Keratinocyte (primary cell): ENCODE measurements at places on chromosomes 12 and 14. TPM values are rescaled to one million over a fixed set of nuclear protein-coding genes. Genes with fewer than 3 reads are reported as not detected.

PIGH gene
- 24.3 to 29.9 TPM (median 29.0 TPM) in 3 replicates for polyA plus RNA-seq

GRCh38 chr14:100755649-100756048, 29.0 kb downstream of the DLK1 start:
- DNase-seq = peak; percentile 38
- H3K4me1 ChIP-seq = peaks cover 8% of the 10 kb centered on the region
- H3K4me3 ChIP-seq = no peak overlapping the region
- peak overlapping the region; percentile 10 for H3K27ac ChIP-seq

DNA sequence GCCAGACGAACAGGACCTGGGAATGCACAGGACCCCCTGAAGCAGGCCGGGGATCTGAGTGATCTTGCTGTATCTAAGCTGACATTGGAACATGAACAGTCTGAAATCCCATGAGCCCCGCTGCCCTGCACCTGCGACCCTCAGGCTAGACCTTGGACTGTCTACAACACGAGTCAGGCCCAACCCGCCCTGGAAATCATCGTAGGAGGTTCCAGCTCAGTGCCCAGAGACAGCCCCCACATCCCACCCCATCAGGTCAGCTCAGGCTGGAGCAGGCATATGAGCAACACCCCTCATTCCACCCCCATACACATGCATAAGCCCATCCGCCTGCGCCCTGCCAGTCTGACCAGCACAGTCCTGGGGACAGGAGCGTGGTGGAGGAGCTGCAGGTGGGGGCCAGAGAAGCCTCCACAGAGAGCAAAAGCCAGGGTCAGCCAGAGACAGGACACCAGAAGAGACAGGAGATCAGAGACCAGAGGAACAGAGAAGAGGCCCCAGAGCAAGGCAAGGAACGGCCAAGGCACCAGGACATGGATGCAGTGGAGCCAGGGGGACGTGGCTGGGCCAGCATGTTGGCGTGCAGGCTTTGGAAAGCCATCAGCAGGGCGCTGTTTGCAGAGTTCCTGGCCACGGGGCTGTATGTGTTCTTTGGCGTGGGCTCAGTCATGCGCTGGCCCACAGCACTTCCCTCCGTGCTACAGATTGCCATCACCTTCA, at the start of gene AQP6:
Gene AQP6, plus strand, starts transcription at position 307 of the 720 bp plus-strand sequence. Its CDS starts 227 bp downstream, at position 534.
- H3K27ac ChIP-seq = no peak within 1 kb of the TSS
- peaks cover 14% of the 10 kb centered on the region for H3K4me1 ChIP-seq
- DNase-seq = no peak
- no peaks in the 10 kb centered on the region for H3K27me3 ChIP-seq
- no peaks in the 10 kb centered on the region for H3K36me3 ChIP-seq
- H3K4me3 ChIP-seq = no peak within 1 kb of the TSS

DNA sequence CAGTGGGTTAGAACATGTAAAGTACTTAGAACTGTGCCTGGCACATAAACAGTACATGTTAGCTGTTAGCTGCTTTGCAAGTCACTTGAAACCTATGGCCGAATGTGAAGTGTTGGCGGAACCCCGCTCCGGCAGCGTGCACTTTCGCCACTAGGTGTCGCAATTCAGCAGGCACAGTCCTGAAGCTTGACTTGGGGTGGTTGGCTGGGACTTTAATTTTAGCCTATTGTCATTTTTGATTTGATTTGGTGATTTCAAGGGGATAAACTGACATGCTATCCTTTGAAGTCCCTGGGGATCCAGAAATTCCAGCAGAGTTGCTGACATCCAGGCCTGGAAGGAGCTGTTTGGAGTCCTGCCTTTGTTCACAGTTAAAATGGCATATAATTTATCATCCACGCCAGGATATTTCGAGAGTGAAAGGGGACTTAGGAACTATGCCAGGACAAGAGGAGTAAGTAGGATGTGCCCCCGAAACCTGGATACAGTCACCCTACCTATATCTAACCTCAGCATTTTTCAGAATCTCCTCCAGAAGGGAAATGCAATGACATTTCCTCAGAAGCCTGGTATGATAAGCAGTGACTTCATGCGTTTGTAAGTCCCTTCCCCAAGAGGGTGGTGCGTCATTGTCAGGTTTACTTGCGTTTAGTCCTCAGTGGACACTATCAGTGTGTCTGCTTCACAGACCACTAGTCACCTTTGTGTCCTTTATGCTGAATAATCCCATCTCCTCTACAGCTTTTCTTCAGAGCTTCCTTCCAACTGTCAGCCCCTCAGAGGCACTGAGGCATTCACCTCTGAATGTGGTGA, 3.5 kb upstream of the TSPAN9 start:
- H3K36me3 ChIP-seq = no peaks in the 10 kb centered on the region
- peak; percentile 45 for DNase-seq
- H3K4me1 ChIP-seq = peaks cover 15% of the 10 kb centered on the region
- H3K4me3 ChIP-seq = no peak overlapping the region
- H3K27ac ChIP-seq = no peak overlapping the region

DNA sequence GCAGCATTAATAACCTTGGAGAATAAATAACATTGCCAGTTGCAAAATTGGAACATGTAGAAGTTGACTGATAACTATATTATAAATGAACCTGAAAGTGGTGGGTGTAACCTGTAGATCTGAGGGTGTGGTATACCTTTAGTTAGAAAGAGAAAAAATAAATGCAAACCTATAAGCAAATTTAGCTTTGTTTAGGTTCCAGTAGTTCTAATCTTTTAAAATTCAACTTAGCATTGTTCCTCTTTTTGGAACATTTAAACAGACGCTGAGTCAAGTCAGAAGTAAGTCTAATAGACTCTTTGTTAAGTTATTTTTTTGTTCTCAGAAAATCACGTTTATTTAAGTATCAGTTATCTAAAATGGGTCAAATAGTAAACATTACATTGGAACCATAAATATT, 120.0 kb downstream of the DNAI7 start:
- H3K27ac ChIP-seq = no peak overlapping the region
- no peak overlapping the region for H3K4me3 ChIP-seq
- no peaks in the 10 kb centered on the region for H3K4me1 ChIP-seq
- no peak for DNase-seq
- no peaks in the 10 kb centered on the region for H3K36me3 ChIP-seq
